Muscle of arm (tissue), 14 donors: ENCODE measurements at places on chromosomes 13 and 19. TPM values are rescaled to one million over a fixed set of nuclear protein-coding genes. Genes with fewer than 3 reads are reported as not detected.

The PRTN3 gene
- polyA plus RNA-seq: not detected

The ZNF730 gene
- 4.1 TPM for polyA plus RNA-seq

The GPR32 gene
- polyA plus RNA-seq: not detected

The ZIK1 gene
- 4.9 TPM for polyA plus RNA-seq

The GNA15 gene
- 1.4 TPM for polyA plus RNA-seq

The TSEN34 gene
- 51.7 TPM for polyA plus RNA-seq

- no peak for DNase-seq
Measured at GRCh38 chr13:111296417-111296816, 24.0 kb upstream of the TEX29 start.

DNA sequence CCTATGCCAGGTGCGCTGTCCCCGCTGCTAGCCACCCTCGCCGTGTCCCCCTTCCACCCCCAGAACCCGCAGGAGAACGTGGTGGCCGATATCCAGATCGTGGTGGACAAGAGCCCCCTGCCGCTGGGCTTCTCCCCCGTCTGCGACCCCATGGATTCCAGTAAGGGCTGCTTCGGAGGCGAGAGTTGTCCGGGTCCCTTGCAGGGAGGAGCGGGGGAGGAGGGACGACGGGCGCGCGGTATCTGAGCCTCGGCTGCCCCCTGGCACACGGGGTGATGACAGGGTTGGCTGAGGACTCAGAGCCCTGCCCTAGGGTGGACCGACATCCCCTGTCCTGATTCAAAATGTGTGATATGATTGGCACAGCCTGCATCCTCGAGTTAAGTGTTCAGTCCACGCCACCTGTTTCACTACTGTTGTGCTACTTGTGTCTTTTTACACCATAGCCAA, 653 bp downstream of the MVB12A start:
- DNase-seq: no peak

GRCh38 chr19:28414748-28415147, 798.2 kb downstream of the UQCRFS1 start:
- DNase-seq: no peak

GRCh38 chr13:32840989-32841713, 175.1 kb upstream of the KL start:
- DNase-seq: peak; percentile 18

DNA sequence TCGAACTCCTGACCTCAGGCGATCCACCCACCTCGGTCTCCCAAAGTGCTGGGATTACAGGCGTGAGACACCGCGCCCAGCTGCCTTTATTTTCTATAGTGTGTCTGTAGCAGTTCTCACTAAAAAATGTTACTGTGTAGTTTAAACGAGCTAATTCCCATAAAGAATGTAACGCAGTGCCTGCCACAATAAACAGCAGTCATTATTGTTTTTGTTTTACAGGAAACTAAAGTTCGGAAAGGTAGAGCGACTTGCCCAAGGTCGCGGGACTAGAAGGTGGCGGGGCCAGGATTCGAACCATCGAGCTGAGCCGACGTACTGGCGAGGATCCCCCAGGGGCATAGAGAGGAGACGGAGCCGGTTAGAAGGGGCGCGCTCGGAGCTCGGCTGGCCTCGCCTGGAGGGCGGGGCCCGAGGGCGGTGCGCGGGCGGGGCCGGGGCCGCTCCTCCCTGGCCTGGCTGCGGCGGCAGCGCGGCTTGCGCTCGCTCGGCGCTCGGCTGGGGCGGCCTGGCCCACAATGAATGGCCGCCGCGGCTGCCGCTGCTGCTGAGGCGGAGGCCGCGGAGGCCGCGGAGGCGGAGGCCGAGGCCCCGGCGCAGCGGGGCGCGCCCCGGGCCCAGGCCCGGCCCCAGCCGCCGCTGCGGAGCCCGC, at the start of gene NACC1:
NACC1 (plus strand) TSS at position 493 of the 652 bp plus-strand sequence. CDS start 16,944 bp downstream, outside the sequence.
- DNase-seq: peak; percentile 86

DNA sequence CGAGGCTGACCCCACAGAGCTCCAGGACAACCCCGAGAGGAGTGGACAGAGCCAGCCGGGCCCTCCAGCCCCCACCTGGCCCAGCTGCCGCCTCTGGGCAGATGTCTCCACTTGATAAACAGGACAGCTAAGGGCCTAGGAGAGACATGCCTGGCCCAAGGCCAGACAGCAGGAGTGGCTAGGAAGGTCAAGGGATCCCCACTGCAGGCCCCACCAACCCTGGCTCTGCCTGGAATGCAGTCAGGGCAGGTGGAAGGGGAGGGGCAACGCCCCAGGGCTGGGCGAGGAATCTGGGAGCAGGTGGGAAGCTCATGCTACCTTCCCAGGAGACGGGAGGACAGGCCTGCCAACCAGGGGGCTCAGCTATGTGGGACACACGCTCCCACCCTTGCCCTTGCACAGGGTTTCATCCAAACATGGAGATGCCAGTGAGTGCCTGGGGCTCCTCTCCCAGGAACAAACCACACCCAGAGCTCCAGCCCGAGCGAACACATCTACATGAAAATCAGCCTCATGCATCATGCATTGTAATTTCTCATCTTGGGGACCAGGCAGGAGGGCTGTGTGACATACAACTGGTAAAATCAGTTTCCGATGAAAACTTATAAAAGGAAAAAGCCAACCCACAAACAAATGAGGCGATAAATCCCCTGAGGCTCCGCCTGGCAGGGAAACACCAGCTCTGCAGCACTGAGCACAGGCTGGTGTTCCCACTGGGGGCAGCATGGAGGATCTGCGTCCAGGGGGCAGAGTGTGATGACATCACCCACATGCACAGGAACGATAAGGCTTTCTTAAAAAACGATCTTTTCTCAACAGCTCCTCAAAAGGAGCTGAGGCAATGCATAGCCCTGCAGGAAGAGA, 25.0 kb downstream of the SH3GL1 start:
- no peak for DNase-seq

DNA sequence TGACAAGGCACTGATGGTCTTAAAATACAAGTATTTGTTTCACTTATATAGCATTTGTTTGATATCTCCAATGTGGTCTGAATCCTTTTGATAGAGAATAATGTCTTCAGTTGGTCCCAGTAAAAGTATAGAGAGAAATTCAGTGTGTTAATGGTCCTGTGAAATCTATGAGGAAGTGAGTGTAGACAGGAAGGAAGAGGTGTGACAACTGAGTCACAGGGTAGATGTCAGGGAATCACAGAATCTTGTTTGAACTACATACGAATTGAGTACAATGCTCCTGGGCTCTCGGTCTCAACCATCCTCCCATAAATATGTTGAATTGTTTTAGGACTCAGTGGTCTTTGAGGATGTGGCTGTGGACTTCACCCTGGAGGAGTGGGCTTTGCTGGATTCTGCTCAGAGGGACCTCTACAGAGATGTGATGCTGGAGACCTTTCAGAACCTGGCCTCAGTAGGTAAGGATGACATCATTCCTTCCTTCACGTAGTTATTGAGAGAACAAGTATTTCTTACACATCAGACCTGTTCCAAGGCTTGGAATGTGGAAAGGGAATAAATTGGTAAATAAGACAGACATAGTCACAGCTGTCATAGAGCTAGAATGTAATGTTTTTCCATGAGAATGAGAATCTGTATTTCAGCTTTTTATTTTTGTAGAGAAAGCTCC, 9.1 kb downstream of the ZNF555 start:
- no peak for DNase-seq

GRCh38 chr19:33840783-33841182, 44.1 kb downstream of the KCTD15 start:
- no peak for DNase-seq

GRCh38 chr13:113394339-113394640, 30.4 kb upstream of the GRTP1 start:
- no peak for DNase-seq

DNA sequence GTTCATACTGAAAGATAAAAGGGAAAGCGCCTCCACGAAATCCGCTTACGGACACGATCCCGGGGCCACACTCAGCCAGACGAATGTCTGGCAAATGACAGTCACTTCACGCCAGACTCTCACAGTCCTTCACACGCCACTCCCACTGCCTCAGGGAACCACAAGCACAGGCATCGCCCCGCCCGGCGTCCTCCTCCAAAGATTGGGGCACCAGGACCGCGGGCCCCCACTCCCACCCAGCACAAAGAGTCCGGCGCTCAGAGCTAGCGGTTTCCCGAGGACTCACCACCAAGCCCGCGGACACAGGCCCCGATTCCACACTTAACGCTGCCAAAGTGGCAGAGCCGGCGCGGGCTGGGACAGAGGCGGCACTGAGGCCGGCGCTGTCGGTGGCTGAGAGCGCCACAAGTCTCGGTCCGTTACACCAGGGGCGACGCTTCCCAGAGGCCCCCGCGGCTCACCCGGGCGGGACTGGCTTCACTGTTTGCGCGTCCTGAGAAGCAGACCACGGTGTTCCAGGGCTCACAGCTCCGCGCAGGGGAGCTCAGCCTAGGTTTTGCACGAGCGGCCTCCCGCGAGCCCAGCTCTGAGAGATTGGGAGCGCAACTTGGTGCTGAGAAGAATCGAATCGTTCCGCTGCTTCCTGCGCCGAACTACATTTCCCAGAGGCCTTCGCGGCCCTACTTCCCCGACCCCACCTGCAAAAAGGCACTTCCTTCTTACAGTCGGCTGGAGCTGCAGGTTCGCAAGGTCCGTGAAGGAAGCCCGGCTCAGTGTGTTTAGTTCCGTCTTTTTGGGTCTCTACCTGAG, at the start of gene ZNF569:
ZNF569 (minus strand) TSS at position 647 of the 810 bp plus-strand sequence. CDS start 22,523 bp downstream, outside the sequence.
- DNase-seq: peak; percentile 95
